ENCODE measurements at places on chromosomes 12 and 14. TPM values are rescaled to one million over a fixed set of nuclear protein-coding genes. Genes with fewer than 3 reads are reported as not detected.

GRCh38 chr14:49992901-49993339 lies 100.0 kb downstream of the ARF6 start:
- H3K36me3 ChIP-seq, result no peaks in the 10 kb centered on the region
- no peaks in the 10 kb centered on the region for H3K27me3 ChIP-seq
- DNase-seq, result peak; percentile 74

GRCh38 chr12:104006929-104007328 lies 41.3 kb downstream of the TDG start:
- no peaks in the 10 kb centered on the region for H3K36me3 ChIP-seq
- no peak overlapping the region for H3K4me3 ChIP-seq
- no peak for DNase-seq
- H3K27ac ChIP-seq, result no peak overlapping the region
- peaks cover 29% of the 10 kb centered on the region for H3K27me3 ChIP-seq

GRCh38 chr14:31717294-31718085 lies 156.3 kb downstream of the NUBPL start:
- H3K27me3 ChIP-seq, result no peaks in the 10 kb centered on the region
- peaks cover 3% of the 10 kb centered on the region for H3K36me3 ChIP-seq
- H3K4me3 ChIP-seq, result no peak overlapping the region
- no peak for DNase-seq
- peaks cover 3% of the 10 kb centered on the region for H3K4me1 ChIP-seq

DNA sequence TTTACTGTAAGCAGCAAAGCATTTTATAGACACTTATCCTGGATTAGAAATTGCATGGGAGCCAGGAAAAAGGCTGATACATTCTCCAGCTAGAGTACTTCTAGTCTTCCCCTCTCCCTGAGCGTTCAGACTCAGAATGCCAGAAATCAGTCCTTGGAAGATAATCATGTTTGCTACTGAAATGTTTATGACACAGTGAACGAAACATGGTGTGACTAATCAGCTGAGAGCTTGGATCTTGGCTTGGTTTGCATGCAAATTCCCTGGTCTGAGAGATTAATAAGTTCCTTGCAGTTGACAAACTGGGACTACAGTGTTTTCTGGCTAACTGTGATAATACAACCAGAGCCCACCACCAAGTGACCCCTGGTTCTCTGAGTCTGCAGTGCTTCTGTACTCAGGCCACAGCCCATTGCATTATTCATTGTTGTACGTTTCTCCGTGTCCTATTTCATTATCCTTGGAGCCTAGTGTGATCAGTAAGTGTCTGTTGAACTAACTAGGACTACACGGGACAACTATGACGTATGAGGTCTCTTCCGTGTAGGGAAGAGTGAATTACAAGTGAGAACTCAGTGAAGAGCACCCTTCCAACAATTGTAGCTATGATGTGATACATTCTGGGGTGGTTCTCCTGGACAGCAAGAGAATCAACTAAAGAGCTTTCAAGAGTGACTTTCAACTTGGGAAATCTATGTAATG lies 34.6 kb upstream of the EVL start:
- DNase-seq, result no peak
- peaks cover 14% of the 10 kb centered on the region for H3K4me1 ChIP-seq
- H3K36me3 ChIP-seq, result no peaks in the 10 kb centered on the region
- no peak overlapping the region for H3K27ac ChIP-seq
- no peaks in the 10 kb centered on the region for H3K27me3 ChIP-seq

- H3K4me1 ChIP-seq, result no peaks in the 10 kb centered on the region
- H3K27me3 ChIP-seq, result peaks cover 20% of the 10 kb centered on the region
- no peak overlapping the region for H3K27ac ChIP-seq
- DNase-seq, result no peak
- no peak overlapping the region for H3K4me3 ChIP-seq
These were observed 61.8 kb downstream of the SDR9C7 start for GRCh38 chr12:56872366-56872765.

Gene B4GALNT3
- 20.6 TPM for total RNA-seq

Gene KRT80
- total RNA-seq, result not detected

Gene MYH6
- total RNA-seq, result 0.28 TPM

Gene AKAP3
- total RNA-seq, result 0.86 TPM
